ENCODE measurements at places on chromosomes 6 and 20. TPM values are rescaled to one million over a fixed set of nuclear protein-coding genes. Genes with fewer than 3 reads are reported as not detected.

- H3K36me3 ChIP-seq: no peaks in the 10 kb centered on the region
- no peak for DNase-seq
- H3K4me1 ChIP-seq: no peaks in the 10 kb centered on the region
Observed at GRCh38 chr6:145863988-145864616, 49.5 kb upstream of the FBXO30 start.

- peak overlapping the region; percentile 41 for H3K27ac ChIP-seq
- H3K4me3 ChIP-seq: peak overlapping the region; percentile 48
- DNase-seq: peak; percentile 74
- no peaks in the 10 kb centered on the region for H3K4me1 ChIP-seq
- no peaks in the 10 kb centered on the region for H3K36me3 ChIP-seq
- H3K27me3 ChIP-seq: no peaks in the 10 kb centered on the region
Observed at GRCh38 chr6:131635384-131636340, 1.4 kb upstream of the ENPP3 start.

DNA sequence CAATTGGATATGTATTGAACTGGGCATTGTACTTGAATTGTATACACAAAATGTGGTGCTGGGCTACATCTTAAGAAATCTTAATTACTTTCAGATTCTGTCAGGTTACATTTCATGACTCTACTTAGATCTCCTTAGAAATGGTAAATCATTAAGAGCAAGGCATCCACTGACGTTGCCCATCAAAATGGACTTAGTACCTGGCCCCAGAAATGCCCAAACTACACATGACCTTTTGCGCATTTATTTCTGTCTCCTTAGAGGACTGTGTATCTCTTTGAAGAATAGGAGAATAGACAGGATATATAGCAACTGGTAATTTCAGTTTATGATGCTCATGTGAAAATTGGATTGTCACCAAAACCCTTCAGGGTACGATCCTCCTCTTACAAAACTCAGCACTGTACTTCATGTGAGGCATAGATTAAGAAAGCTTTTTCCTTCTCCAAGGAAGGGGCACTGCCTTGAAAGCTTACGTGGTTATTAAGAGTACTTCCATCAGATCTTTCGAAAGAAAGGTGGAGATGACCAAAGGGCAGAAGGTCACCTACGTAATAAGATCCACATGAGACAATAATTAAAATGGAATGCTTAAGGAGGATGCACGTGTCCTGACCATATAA, 61.4 kb upstream of the BMP2 start:
- no peak for DNase-seq
- H3K27me3 ChIP-seq: no peaks in the 10 kb centered on the region
- peaks cover 28% of the 10 kb centered on the region for H3K4me1 ChIP-seq

- H3K27ac ChIP-seq: peak overlapping the region; percentile 95
- no peak for DNase-seq
- peak overlapping the region; percentile 11 for H3K4me3 ChIP-seq
- peaks cover 61% of the 10 kb centered on the region for H3K27me3 ChIP-seq
- peaks cover 3% of the 10 kb centered on the region for H3K4me1 ChIP-seq
Observed at GRCh38 chr6:100454551-100455229, 10.0 kb downstream of the SIM1 start.

- H3K36me3 ChIP-seq: no peaks in the 10 kb centered on the region
- DNase-seq: no peak
- peak overlapping the region; percentile 0 for H3K27ac ChIP-seq
- no peaks in the 10 kb centered on the region for H3K27me3 ChIP-seq
Observed at GRCh38 chr6:75850026-75850833, 101.2 kb downstream of the MYO6 start.

GRCh38 chr6:144153260-144153659, 2.9 kb downstream of the STX11 start:
- peaks cover 3% of the 10 kb centered on the region for H3K27me3 ChIP-seq
- DNase-seq: no peak
- no peak overlapping the region for H3K4me3 ChIP-seq
- no peak overlapping the region for H3K27ac ChIP-seq

DNA sequence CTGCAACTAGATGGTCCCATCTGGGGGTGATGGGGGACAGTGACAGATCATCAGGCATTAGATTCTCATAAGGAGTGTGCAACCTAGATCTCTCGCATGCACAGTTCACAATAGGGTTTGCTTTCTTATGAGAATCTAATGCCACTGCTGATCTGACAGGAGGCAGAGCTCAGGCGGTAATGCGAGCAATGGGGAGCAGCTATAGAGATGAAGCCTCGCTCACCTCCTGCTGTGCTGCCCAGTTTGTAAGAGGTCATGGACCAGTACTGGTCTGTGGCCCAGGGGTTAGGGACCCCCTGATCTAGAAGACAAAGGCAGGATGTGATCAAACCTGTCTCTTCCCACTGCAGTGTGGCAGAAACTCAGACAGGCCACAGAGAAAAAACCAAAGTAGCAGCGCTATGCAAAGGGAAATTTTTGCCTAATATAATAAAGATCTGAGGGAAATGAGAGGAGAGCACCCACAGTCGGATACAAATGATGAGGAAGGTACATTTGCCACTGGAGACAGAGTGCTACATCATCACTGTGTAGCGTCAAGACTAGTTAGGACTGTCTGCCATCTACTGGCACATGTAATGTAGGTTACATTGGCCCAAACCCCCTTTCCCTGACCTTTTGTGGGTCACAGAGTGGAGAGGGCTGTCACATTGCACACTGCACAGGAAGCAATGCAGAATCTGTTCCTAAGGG, 4.1 kb upstream of the LY86 start:
- H3K27ac ChIP-seq: no peak overlapping the region
- H3K4me3 ChIP-seq: no peak overlapping the region
- H3K4me1 ChIP-seq: no peaks in the 10 kb centered on the region
- H3K36me3 ChIP-seq: no peaks in the 10 kb centered on the region
- H3K27me3 ChIP-seq: no peaks in the 10 kb centered on the region
- DNase-seq: no peak

GRCh38 chr6:82781620-82782204, 283.9 kb downstream of the UBE3D start:
- no peaks in the 10 kb centered on the region for H3K36me3 ChIP-seq
- no peak overlapping the region for H3K4me3 ChIP-seq

DNA sequence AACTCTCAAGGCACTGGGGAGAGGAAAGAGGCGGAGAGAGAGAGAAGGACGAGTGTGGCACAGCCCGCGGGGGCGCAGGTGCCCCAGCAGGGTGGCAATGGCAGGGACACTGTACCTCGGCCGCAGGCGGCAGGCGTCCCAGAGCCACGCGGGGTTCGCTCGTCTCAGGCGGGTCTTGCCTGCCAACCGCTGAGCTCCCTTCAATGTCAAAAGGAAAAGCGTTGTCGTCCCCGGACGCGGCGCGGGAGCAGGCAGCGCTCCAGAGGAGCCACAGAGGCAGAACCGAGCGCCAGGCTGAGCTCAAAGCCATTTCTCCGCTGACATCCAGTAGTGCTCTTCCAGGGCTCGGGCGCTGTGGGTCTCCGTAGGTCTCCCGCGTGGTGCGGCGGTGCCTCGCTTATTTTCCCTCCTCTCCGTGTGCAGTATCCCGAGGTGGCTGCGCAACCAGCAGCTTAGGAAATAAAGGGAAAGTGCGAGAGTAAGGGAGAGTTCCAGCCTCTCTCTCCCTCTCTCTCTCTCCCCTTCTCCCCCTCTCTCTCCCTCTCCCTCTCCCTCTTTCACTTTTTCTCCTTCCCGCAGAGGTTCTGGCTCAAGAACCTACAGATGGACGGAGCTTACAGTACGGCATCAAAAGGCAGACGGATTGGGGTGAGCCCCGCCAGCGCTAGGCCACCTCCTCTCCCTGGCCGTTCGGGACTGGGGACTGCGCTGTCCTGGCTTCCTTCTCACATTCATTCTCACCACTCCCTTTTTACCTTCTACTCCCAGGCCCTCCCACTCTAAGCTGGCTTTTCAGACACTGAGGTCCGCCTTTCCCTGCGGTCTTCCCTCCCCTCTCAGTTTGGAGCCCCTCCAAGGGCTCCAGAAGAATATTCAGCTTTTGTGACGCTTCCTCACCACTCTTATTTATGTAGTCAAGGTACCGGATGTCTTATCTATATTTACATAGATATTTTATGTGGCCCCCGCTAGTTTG, at the start of gene LAMA4:
Gene LAMA4, minus strand, starts transcription at position 727 of the 976 bp plus-strand sequence. Its CDS starts 417 bp downstream, at position 310.
- H3K27ac ChIP-seq: peak within 1 kb of the TSS; percentile 79
- peak within 1 kb of the TSS; percentile 74 for H3K4me3 ChIP-seq
- H3K4me1 ChIP-seq: no peaks in the 10 kb centered on the region
- DNase-seq: peak; percentile 86
- H3K27me3 ChIP-seq: no peaks in the 10 kb centered on the region

GRCh38 chr6:30926644-30927043, 5.3 kb downstream of the SFTA2 start:
- peaks cover 4% of the 10 kb centered on the region for H3K36me3 ChIP-seq
- H3K4me1 ChIP-seq: no peaks in the 10 kb centered on the region
- no peak overlapping the region for H3K4me3 ChIP-seq
- no peak for DNase-seq

- H3K27ac ChIP-seq: no peak overlapping the region
- H3K27me3 ChIP-seq: no peaks in the 10 kb centered on the region
- peaks cover 6% of the 10 kb centered on the region for H3K36me3 ChIP-seq
- H3K4me3 ChIP-seq: no peak overlapping the region
- no peaks in the 10 kb centered on the region for H3K4me1 ChIP-seq
Observed at GRCh38 chr6:138920906-138921305, 67.1 kb downstream of the REPS1 start.

GRCh38 chr6:148768646-148769270, 21.9 kb downstream of the UST start:
- H3K4me1 ChIP-seq: no peaks in the 10 kb centered on the region
- H3K27me3 ChIP-seq: no peaks in the 10 kb centered on the region
- H3K27ac ChIP-seq: no peak overlapping the region
- no peaks in the 10 kb centered on the region for H3K36me3 ChIP-seq
- no peak for DNase-seq
- no peak overlapping the region for H3K4me3 ChIP-seq

DNA sequence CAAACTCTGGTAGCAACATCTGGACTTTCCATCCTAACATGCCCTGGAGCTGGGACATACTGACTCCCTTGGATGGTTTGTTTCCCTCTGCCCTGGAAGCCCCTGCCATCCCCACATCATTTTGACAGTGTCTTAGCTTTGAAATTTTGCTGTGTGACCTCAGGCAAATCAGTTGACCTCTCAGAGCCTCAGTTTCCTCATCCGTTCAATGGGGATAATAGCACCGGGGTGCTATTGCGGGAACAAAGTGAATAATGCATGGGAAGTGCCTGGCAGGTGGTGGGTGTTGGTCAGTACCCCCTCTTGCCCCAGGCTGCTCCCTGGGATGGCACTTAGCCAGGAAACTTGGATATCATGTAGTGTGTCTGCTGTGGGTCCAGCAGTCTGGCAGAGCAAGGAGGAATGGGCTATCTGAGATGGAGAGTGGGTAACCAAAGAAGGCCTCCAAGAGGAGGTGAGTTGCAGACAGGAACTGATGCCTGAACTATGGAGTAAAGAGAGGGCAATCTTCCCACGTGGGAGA, 88.6 kb downstream of the MRPL14 start:
- no peaks in the 10 kb centered on the region for H3K4me1 ChIP-seq
- DNase-seq: peak; percentile 29
- no peak overlapping the region for H3K27ac ChIP-seq
- no peaks in the 10 kb centered on the region for H3K27me3 ChIP-seq
- no peaks in the 10 kb centered on the region for H3K36me3 ChIP-seq
- H3K4me3 ChIP-seq: no peak overlapping the region

DNA sequence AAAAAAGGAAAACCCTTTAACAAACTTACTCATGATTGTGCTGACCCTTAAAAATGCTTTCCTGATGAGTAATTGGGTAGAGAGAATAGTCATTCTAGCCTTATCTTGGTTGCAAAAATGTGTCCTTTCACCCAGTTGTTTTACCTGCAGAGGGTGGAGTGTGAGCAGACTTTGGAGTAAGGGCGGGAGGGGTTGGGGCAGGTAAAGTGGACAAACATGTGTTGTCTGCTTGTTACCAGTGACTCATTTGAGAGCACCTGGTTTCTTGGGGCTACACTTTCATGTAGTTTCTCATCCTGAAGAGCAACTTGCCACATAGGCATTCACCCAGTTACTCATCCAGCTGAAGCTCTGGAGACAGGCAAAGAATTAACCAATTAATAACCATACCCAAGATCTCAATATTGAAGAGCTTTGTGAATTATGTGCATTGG, 121.1 kb downstream of the TNFRSF21 start:
- DNase-seq: no peak
- no peaks in the 10 kb centered on the region for H3K4me1 ChIP-seq
- H3K36me3 ChIP-seq: no peaks in the 10 kb centered on the region
- H3K4me3 ChIP-seq: no peak overlapping the region
- no peaks in the 10 kb centered on the region for H3K27me3 ChIP-seq

DNA sequence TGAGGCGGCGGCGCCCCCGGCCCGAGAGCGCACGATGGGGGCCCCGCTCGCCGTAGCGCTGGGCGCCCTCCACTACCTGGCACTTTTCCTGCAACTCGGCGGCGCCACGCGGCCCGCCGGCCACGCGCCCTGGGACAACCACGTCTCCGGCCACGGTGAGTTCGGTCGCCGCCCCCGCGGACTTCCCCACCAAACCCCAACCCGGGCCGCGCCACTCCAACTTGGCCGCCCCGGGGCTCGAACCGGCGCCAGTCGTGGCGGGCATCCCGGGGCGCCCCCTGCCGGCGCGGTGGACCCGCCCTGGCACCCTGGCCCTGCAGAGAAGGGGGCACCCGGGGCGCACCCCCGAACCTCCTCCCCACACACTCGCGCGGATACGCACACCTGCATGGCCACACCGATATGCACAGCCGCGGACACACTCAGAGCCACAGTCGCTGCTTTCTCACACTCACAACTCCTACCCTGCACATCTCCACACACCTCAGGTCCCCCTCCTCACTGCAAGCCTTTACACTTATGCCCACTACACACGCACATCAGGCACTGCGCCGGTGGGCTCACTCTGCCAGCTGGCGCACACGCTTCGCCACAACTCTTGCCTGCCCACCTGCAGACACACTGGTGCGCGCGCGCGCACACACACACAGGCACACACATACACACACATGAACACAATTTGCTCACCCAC, 535 bp downstream of the VSTM2L start:
- no peak overlapping the region for H3K4me3 ChIP-seq
- H3K36me3 ChIP-seq: no peaks in the 10 kb centered on the region
- DNase-seq: no peak

- H3K27me3 ChIP-seq: no peaks in the 10 kb centered on the region
- H3K4me3 ChIP-seq: no peak overlapping the region
- H3K4me1 ChIP-seq: no peaks in the 10 kb centered on the region
- DNase-seq: no peak
- no peaks in the 10 kb centered on the region for H3K36me3 ChIP-seq
Observed at GRCh38 chr20:52291109-52291508, 99.5 kb upstream of the ZFP64 start.

DNA sequence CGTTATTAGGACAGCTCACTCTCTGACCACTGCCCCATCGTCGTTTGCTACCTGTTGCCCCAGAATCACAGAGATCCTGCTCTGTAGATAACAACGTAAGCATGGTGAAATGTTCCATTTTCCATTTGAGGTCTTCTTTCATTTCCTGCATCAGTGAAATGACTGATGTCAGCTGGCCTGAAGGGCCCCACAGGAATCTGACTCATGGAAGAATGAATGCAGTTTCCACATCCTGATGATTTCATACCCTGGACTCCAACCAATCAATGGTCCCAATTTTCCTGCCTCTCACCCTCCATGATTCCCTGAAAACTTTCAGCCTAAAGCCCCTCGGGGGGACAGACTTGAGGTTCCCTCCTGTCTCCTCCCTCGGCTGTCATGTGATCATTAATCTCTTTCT, 394.4 kb upstream of the CDH4 start:
- H3K27ac ChIP-seq: no peak overlapping the region
- H3K27me3 ChIP-seq: no peaks in the 10 kb centered on the region
- no peak overlapping the region for H3K4me3 ChIP-seq
- DNase-seq: no peak
- no peaks in the 10 kb centered on the region for H3K36me3 ChIP-seq

GRCh38 chr6:44310241-44310640, 2.9 kb downstream of the AARS2 start:
- no peak for DNase-seq
- H3K4me3 ChIP-seq: no peak overlapping the region

The ZNF311 gene
- 1.6 TPM for total RNA-seq

The CCN2 gene
- 64.1 TPM for total RNA-seq
